ENCODE measurements at places on chromosomes 7 and 10.

DNA sequence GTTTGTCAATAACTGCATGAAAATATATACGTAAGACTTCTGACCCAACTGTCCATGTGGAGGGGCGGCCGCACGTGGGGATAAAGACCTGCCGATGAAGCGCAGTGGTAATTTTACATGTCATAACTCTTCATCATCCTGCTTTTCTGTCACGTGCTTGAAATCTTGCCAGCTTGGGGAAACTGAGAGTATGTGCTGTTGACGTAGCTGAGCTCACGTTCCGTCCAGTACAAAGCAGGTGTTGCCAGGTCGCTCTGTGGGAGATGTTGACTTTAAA lies 105.1 kb downstream of the INPP5A start:
- no peak for DNase-seq

- no peak for DNase-seq
Observed at GRCh38 chr10:118818621-118819221, 64.0 kb upstream of the CACUL1 start.

DNA sequence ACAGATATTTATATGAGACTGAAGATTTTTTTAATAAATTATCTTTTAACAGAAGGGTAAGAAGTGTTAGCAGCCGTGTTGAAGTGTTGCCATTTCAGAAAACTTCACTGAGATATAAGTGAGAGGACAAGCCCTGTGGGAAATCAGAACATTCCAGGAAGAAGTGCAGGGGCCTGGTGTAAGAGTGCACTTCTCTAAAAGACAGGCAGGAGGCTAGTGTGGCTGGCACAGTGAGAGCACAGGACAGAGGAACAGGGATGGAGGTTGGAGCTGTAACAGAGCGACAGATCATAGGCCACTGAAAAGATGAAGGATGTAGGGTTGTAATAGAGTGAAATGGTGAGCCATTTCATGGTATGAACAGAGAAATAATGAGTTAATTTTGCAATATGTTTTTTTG lies 608.9 kb downstream of the SORCS1 start:
- DNase-seq = no peak

DNA sequence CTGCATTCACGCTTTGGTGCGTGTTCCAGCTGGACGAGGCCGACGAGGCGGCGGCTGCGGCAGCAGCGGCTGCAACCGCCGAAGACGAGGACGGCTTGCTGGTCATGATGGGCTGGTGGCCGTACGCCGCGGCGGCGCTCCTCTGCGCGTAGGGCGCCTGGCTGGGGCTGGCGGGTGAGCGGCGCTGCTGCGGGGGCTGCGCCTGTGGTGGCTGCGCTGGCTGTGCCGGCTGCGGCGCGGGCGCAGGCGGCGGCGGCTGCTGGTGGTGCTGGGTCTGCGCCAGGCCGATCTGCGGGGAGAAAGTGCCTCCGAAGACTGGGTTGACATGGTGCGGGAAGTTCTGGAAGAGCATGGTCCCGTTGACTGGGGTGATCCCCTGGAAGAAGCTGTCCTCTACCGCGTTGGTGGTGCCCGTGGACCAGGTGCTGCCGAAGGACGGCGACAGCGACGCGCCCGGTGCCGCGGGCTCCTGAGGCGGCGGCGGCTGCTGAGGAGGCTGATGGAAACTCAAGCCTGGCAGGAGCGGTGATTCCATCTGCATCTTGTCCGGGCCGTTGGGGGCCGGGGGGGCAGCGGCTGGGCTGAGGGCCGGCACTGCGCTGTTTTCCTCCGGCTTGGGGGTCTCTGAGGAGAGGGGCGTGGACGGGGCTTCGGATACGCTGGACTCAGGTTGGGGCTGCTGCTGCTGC lies 51.1 kb downstream of the CPEB3 start:
- DNase-seq = peak; percentile 7

GRCh38 chr7:137928626-137929025 lies 73.3 kb downstream of the CREB3L2 start:
- no peak for DNase-seq

- DNase-seq = no peak
Observed at GRCh38 chr10:117257721-117258120, 16.8 kb downstream of the SLC18A2 start.

DNA sequence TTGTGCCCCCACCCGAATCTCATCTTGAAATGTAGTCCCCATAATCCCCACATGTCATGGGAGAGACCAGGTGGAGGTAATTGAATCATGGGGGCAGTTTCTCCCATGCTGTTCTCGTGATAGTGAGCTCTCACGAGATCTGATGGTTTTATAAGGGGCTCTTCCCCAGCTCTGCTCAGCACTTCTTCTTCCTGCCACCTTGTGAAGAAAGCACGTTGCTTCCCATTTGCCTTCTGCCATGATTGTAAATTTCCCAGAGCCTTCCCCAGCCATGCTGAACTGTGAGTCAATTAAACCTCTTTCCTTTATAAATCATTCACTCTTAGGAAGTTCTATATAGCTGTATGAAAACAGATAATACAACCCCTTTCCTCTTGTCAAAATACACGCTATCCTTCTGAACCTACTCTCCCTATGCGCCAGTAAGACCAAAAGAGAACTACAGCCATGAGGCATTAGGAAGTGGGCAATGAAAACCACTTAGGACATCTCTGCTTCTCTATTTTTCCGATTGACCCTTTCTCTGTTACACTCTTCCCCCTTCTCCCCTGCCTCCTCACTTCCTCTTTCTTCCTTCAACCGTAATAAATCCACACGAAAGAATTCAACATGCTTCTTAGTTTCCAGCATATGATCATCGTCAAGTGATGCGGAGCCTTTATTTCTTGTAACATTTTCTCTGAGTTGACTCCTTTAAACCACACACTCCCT lies 101.2 kb upstream of the WDR11 start:
- no peak for DNase-seq

- no peak for DNase-seq
Observed at GRCh38 chr10:69866246-69866687, 64.6 kb downstream of the COL13A1 start.

DNA sequence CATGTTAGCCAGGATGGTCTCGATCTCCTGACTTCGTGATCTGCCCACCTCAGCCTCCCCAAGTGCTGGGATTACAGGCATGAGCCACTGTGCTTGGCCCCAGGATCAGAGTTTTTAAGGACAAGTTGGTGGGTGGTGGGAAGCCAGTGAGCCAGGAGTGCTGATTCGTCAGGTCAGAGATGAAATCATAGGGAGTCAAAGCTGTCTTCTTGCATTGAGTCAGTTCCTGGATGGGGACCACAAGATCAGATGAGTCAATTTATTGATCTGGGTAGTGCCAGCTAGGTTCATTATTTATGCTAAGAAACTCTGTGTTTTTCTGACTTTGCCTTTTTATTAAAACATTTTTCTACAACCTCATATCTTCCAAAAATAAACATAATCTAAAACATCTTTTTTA lies 423.8 kb downstream of the ARL4A start:
- DNase-seq = no peak

DNA sequence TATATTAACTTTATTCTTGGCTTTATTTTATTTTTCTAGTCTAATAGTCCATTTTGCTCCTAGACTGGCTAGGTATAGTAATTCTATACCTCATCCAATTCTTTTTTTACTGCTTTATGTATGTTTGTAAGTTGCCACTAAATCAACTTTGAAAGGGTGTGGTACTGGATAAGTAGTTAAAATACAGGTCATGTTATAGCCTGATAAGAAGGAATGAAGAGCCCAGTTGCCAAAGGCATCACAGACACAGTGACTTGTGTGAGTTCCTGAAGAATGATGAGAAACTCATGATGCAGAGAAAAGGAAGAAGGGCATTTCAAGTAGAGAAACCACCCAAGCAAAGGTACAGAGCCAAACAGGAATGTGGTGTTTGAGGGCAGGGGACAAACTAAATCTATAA lies 27.3 kb downstream of the NAPEPLD start:
- no peak for DNase-seq

- DNase-seq = no peak
Observed at GRCh38 chr10:22633528-22633927, 80.8 kb downstream of the PIP4K2A start.

GRCh38 chr10:75596930-75597620 lies 165.7 kb downstream of the LRMDA start:
- no peak for DNase-seq

GRCh38 chr7:6221340-6222319 lies 50.8 kb downstream of the CYTH3 start:
- peak; percentile 56 for DNase-seq

- no peak for DNase-seq
Observed at GRCh38 chr10:509361-510102, 179.9 kb downstream of the DIP2C start.

DNA sequence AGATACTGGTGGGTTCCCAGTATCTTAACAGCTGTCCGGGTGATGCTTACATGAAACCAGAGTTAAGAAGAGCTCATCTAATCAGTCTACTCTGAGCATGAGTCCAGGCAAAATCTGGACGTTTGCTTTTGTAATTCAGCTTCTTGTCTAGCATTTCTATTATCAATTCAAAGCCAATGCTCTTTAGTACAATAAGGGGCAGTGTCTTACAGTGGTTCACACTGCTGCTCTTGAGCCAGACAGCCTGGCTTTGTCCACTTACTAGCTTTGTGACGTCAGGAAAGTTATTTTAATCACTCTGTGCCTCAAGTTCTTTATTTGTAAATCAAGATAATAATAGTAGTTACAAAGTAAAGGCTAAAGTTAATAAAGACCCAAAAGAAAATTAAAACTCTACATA lies 227.3 kb upstream of the TCF7L2 start:
- no peak for DNase-seq

- no peak for DNase-seq
Observed at GRCh38 chr10:4217653-4218052, 432.6 kb upstream of the KLF6 start.

DNA sequence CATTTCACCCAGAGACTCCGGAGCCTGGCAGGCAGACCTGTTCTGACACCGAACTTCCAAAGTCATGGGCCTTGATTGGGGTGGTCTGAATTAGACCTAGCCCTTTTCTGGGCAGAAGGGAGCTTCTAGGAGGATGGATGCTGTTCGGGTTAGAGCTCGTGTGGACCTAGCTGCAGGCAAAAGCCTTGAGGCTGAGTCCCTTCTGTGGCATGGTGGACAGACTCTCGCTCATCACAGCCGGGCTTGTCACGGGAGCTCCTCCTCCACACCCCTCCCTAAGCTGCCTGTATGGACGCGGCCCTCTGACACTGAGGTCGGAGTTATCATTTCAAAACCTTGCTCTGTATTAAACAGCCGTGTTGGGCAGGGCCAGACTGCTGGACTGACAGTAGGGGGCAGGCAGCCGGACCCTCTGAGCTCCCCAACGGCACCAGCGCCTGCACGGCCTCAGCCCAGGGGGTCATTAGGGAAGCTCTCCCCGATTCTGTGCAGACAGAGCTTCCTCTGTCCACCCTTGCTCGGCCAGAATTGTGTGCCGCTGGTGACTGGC lies 2.2 kb downstream of the IRF5 start:
- DNase-seq = no peak

DNA sequence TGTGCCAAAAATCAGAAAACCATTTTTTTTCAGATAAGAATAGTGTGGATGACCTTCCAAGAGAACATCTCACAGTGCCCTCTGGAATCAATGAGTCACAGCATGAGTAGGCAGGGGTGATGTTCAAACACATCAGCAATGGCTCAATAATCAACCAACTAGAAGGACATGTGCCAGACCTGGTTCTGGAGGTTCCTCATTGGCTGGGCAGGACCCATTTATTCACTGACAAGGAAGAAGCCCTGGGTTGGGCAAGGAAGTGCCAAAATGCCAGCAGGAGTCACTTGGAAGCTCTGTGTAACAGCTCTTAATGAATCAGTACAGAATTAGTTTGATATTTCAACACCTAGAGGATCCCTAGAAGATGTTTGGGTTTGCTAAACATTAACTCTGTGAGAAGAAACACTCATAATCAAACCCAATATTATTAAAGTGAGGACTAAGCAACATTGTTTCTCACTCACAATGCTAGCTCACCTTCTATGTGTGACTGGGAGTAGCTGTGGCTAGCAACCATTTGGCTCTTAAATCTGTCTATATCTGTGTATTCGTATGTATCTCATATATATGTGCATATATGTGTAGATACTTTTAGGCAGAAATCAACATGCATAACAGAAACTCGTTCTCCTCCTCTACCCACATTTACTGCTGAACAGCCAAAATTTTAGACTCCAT lies 72.3 kb upstream of the APBB1IP start:
- no peak for DNase-seq

- DNase-seq = no peak
Observed at GRCh38 chr10:83254698-83255097, 884.6 kb upstream of the GHITM start.

- peak; percentile 28 for DNase-seq
Observed at GRCh38 chr10:88565072-88565471, 18.0 kb downstream of the RNLS start.

GRCh38 chr7:135213831-135214230 lies 2.5 kb upstream of the WDR91 start:
- no peak for DNase-seq

DNA sequence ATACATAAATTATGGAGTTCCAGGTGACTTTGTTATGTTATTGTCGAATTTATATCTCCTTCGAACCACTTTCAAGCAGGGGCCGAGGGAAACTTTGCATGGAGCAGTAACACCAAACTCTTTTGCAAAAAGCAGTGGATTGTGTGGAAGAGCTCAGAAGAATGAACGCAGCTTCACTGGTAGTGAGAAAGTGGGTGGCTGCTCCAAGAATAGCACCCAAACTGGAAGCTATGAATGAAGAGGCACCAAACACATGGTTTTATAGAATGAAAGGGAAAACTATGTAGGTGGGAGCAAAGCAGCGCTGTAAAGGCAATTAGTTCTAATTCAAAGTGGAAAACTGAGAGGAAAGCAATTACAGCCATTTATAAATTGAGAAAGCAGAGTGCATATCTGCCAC lies 67.2 kb downstream of the CTTNBP2 start:
- no peak for DNase-seq

DNA sequence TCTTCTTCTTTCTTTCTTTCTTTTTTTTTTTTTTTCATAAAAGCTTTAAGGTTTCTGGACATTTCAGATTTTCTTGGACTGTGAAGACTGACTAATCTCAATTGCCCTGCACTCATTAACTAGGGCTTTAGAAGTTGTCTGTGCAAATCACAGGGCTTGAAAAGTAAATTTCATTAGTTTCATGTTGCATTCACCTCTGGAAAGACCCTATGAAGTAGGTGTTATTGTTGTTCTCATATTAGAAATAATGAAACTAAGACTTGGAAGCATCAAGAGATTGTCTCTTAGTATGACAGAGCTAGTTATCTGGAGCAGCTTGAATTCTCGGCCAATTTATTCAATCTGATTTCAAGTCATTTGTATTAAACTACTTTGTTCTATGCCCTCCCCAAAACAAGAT lies 28.2 kb upstream of the SEMA3D start:
- no peak for DNase-seq

- DNase-seq = peak; percentile 35
Observed at GRCh38 chr10:88886557-88886956, 6.5 kb downstream of the STAMBPL1 start.

DNA sequence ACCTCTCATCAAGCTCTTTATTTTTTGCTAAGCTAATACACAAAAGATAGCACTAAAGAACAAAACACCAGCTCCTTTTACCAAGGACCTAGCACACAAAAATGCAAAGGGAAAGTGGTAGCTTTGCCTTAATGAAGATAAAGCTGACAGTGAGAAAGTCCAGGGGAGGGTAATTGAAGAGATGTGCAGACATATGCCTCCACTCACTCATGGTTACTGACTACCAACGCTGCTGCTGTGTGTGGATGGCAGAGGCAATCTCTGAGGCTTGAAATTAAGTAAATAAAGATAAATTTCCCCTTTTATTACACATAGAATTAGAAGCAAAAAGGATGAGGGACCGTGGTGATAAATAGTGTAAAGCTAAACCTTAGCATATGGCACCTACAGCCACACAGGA lies 87.0 kb downstream of the HGF start:
- DNase-seq = no peak

- DNase-seq = no peak
Observed at GRCh38 chr7:127761196-127761595, 109.2 kb downstream of the SND1 start.
